ENCODE measurements at places on chromosomes 7 and 10.

DNA sequence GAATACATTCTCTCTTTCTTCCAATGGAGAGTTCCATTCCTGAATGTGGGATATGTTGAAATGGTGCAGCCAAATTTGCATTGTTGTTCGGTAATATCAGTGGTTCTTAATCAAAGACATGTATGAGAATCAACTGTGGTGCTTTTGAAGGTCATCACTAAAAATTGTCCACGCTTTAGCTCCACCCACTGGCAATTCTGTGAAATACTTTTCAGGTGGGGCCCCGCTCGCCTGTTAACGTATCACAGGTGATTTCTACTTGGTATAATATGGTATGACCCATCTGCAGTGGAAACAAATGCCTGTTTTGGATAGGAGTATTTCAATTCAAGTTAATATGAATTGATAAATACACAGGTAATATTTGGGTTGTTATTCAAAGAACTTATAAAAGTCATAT, 178.4 kb downstream of the NSUN6 start:
- DNase-seq = peak; percentile 60

GRCh38 chr7:2971914-2972834, 71.5 kb downstream of the CARD11 start:
- DNase-seq = no peak

DNA sequence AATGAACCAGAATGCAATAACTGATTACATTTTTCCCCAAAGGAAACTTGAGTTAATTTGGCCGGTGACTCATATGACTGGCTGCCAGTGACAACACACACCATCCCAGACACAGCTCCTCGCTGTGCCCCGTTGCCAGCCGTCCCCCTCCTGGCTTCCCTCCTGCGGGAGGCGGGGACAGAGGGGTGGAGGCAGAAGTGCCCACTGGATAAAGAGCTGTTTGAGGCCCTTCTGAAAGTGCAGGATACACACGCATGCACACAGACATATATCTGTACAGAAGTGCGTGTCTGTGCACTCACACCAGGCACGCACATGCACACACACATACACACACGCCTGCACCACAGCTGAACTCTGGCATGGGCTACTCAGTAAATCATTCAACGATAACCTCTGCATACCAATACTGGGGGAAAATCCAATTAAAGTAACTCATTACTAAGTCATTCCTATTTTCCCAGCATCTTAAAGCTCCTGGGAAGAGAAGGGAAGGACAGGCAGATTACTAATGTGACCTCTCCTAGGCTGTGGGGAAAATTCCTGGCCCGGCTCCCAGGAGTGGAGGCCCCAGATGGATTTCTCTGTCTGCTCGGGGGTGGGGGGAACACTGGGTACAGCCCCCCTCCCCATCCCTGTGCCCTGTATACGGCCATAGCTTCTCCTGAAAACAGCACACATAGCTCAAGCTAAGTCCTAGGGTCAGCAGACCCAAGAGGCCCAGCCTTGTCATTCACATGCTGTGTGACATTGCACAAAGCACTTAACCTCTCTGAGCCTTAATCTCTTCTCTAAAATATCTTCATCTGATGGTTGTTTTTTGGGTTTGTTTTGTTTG, 52.3 kb upstream of the MYL10 start:
- no peak for DNase-seq

DNA sequence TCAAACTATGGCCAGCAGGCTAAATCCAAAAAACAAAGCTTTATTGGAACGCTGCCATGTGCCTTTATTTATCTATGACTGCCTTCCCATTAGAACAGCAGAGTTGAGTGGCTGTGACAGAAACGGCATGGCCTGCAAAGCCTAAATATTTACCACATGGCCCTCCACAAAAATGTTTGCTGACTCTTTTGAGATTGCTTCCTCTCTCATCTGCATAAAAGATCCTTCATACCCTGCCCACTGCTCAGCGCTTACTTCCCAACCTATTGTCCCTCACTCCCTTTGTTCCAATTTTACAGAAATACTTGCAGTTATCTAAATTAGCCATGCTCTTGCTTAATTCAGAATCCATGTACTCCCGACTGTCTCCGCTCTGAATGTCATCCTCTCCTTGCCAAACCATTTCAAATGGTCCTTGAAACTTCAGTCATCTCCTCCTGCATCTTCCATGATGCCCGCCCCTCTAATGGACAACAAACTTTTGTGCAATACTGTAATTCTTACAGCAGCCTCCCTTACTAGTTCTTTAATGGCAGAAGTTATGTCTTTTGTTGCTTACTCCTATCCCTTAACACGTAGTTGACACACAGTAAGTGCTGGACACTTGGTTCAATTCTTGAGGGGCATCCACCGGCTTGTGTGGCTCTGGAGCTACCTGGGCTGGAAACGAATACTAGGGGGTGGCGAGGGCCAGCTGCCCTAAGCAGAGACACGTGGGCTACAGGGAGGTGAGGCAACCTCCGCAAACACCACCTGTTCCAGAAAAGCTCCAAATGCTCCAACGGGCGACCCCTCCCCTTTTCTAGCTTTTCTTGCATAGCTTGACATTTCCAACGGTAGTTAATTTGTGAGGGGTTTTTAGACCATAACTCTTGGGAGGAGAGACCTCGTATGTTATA, 832 bp downstream of the XRCC2 start:
- DNase-seq = peak; percentile 96

DNA sequence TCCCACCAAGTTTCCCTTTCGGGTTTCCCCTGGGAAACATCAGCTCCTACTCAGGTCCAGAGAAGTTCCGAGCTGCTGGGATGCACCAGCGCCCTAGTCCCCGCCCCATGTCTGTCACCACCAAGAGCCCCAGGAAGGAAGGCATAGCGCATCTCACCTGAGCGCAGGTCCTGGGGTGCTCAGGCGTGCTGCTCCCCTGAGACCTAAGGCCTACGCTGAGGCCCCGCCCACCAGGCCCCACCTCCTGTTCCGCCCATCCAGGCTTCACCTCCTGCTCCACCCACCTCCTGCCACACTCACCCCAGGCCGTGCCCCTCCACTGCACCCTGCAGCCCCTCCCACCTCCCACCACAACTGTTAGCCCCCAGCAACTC, 1.2 kb upstream of the TFR2 start:
- no peak for DNase-seq

- DNase-seq = no peak
These were observed 209.8 kb downstream of the GPR158 start for GRCh38 chr10:25384618-25385017.

- no peak for DNase-seq
These were observed 1.6 kb downstream of the GPR22 start for GRCh38 chr7:107471292-107472070.

DNA sequence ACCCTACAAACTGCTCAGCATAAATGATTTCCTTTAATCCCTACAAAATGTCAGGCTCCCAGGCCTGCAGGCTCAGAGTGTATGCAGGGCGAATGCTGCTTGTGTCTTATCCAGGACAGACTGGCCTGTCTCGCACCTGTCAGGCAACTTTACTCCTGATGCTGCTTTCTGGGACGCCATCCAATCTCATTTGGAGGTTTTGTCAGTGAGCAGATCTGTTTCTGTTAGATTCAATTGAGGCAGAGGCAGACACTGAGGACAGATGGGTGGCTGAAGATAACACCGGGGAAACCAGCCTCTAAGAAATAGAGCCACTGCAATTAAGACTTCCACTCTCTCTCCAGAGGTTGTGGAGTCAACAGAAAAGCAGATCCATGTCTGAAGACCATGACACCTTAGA, 115.6 kb downstream of the DPP6 start:
- DNase-seq = no peak

DNA sequence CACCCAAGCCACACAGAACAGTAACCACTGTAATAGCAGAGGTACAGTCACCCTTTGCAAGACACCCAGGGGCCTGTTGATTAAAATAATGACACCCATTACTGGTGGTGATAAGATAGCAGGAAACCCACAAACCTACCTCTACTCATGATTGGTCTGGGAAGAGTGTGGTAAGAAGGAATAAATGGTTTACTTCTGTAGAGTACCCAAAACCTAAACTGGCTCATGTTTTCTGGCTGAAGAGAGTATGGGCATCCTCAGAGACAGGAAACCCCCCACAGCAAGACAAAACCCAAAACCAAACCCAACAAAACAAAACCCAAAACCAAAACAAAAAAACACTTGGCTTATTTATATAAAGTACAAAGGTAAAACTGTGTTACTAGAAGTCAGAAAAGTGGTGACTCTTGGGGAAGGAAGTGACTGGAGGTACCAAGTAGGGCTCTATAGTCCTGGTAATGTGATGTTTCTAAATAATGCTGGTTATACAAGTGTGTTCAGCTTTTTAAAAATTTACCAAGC, 15.5 kb upstream of the DNAJB12 start:
- DNase-seq = no peak

DNA sequence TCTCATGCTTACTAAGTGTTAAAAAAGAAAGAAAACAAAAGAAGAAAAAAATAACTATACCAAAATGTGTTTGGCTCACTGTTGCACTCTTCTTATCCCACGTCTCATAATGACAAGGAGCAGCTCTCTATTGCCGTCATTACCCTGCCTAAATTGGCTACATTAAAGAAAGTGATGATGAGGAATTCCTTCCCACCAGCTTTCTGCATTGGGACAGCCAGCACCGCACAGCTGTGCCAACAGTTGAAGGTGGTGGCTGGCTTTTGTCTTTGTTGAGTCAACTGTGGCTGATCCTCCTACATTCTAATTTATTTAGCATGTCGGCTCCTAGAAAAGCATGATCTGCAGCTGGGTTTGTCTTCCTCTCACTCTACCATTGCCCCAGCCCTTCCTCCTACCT, 751.8 kb downstream of the KCNMA1 start:
- peak; percentile 21 for DNase-seq

- DNase-seq = no peak
These were observed 49.4 kb downstream of the MRPL32 start for GRCh38 chr7:42981601-42982000.

GRCh38 chr7:91569728-91570457, 305.7 kb downstream of the FZD1 start:
- DNase-seq = no peak

DNA sequence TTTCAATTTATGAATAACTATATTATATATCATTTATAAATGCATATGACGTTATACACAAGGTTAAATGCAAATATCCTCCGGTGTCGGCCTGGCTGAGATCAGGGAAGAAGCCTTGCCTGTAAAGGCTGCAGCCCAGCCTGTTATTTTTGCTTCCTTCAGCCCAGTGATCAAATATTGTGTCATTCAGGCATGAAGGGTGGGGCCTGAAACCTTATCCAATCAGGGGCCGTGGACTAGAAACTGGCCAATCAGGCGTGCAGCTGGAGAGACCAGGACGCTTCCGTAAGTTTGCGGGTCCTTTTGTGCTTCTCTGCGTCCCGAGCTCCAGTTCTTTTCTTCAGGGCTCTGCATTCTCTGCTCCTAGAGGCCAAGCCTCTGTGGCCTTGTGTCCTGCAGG, at the start of gene ZNF722:
ZNF722 (plus strand) TSS at position 301 of the 400 bp plus-strand sequence. CDS start 113 bp downstream, outside the sequence.
- DNase-seq = no peak

All from NCI-H2081 (cell line).